NCI-H2081 treated with DMSO at 0.1 percent for 48 hours (cell line): ENCODE measurements at places on chromosomes 2 and 18.

GRCh38 chr2:172182624-172183023 is 79.9 kb upstream of the DLX2 start:
- no peak for DNase-seq

DNA sequence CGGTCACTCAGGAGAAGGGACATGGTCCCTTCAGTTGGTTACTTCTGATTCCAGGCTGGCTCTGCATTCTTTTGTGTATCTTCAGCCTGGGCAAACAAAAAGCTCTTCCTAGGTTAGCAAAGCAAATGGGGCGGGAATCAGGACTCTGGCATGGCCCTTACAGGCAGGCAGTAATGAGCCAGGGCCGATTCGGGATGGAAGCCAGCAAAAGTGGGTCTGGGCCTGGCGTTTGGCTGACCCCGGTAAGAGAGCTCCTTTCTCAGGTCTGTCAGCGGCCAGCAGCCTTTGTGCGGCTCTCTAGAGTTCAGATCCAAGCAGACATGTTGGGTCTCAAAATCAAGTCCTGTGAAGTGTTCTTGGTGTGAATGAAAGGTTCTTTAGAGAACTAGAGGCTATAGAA is 81.5 kb upstream of the EML6 start:
- DNase-seq: no peak

DNA sequence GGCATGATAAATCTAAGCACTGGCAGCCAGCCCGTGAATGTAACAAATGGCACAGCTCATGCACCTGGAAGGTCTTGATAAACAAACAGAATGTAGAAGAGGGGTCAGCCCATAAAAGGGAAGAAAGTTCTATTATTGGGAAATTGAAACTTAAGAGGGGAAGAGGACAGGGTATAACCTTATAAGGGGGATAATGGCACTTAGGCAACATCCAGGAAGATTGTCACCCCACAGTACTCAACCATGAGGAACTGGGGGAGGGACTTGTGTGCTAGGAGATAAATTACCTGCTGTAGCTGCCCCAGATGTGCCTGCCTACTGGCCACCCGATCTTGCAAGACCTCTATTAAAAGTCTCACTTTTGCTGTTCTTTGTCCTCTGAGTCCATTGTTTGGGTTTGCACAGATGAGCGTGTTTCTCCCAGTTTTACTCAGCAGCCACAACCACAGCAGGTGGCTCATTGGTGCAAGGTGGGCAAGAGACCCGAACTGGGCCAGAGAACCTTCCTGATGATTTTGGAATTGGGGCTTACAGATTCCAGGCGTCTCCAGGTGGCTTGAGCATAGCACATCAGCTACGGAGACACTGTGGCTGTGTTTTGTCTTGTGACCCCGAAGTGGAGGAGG is 79.0 kb upstream of the TAF1B start:
- DNase-seq: no peak

GRCh38 chr2:33598561-33599174 is 431 bp downstream of the FAM98A start:
- no peak for DNase-seq
